ENCODE measurements at places on chromosomes 7 and 10.

- DNase-seq: no peak
Observed at GRCh38 chr10:24172909-24173308, 36.0 kb upstream of the KIAA1217 start.

GRCh38 chr7:105935250-105935649 lies 27.8 kb upstream of the CDHR3 start:
- no peak for DNase-seq

- DNase-seq: peak; percentile 24
Observed at GRCh38 chr10:62742536-62743061, 61.9 kb upstream of the ADO start.

GRCh38 chr10:21593986-21594385 lies 60.0 kb downstream of the MLLT10 start:
- no peak for DNase-seq

DNA sequence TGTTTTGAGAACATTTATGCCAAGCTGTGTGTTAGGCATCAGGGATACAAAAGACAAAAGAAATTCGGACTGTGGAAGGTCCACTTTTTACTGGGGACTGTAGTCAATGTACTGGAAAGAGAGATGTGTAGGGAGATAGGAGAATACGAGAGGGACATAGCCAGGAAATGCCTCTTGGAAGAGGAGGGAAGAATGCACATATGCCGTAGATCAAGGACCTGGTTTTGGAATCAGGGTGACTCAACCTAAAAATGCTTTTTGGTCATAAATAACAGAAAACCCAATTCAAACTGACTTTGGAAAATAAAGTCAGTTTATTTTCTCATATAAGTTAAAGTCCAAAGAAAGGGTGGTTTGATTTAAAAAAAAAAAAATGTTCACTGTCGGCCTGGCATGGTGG lies 140.3 kb upstream of the TCF7L2 start:
- no peak for DNase-seq

- DNase-seq: no peak
Observed at GRCh38 chr10:117761695-117762094, 219.1 kb downstream of the EMX2 start.

- no peak for DNase-seq
Observed at GRCh38 chr10:21427804-21428481, 97.5 kb downstream of the SKIDA1 start.

DNA sequence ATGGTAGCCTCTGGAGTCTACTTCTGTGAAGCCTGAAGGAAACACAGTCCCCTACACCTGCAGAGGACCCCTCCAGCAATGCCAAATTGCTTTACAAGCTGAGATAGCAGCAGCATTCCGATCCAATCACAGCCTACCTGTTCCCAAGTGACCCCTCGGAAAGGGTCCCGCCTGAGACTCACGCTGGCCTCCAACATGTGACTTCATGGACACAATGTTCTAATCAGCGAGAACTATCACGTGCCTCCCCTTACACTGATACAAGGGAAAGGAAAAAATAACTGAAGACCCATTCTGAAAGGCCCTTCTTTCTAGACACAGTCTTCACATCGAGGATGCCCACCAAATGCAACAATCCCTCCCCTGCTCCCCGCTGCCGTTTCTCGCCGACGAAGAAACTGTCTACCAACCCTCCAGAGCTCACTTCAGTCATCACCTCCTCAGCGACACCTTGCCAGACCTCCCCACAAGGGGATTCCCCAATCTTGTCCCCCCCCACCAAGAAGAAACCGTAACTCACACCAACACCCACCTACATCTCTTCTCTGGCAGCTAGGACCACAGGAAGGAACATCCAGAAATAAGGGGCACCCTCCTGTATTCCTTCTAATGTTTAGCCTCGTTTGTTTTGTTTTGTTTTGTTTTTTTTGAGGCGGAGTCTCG lies 1.8 kb downstream of the SNX8 start:
- no peak for DNase-seq

- DNase-seq: peak; percentile 26
Observed at GRCh38 chr10:44689368-44689767, 221.8 kb upstream of the TMEM72 start.

DNA sequence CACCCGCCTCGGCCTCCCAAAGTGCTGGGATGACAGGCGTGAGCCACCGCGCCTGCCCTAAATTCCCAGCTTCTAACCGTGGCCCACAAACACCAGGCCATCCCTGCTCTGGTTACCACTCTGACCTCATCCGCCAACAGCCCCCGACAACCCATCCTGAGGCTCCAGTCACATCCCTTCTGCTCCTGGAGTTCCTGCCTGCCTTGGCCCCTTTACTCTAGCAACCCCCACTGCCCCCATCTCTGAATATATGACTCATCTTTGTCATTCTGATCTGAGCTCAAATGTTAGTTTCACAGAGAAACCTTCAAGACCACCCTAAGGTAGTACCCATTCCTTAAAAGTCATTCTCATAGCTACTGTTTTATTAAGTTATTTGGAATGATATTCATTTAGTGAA lies 26.6 kb downstream of the RHEB start:
- no peak for DNase-seq

- DNase-seq: no peak
Observed at GRCh38 chr10:133295426-133296320, 13.0 kb downstream of the TUBGCP2 start.

DNA sequence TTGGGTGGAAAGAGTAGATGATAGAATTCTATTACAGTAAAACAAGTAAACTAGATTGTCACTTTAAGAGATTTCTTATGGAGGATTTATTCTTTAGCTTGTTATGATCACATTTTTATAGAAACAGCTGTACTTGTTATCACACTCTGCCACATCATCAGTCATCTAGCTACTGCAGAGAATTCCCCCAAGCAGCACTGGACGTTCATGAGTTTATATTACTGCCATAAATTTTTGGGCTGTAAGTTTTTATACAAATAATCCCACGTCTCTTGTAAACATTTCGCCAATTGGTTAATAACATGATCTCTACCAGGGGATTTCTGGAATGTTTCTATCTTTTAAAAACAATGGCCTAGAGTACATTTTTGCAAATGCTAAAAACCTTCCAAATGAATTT lies 238.8 kb downstream of the POLR1F start:
- DNase-seq: peak; percentile 20

DNA sequence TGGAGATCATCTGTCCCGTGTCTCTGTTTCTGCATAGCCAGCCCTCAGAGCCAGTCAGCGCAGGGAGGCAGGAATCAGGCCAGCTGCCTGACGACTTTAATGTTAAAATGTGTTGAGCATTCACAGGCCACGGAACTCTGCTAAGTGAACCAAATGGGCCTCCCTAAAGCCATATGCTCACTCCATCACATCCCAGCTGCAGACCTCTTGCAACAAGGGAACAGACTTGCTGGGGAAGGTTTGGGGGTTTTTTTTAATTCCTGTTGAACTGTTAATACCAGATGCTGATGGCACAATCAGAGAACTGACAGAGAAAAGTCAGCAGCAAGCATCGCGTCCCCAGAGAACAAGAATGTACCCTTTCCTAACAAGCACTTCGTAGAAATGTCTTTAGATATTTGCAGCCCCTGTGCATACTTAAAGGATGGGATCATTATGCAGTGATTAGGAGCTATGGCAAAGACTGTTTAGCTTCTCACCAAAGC lies 900.4 kb upstream of the AUTS2 start:
- DNase-seq: no peak

DNA sequence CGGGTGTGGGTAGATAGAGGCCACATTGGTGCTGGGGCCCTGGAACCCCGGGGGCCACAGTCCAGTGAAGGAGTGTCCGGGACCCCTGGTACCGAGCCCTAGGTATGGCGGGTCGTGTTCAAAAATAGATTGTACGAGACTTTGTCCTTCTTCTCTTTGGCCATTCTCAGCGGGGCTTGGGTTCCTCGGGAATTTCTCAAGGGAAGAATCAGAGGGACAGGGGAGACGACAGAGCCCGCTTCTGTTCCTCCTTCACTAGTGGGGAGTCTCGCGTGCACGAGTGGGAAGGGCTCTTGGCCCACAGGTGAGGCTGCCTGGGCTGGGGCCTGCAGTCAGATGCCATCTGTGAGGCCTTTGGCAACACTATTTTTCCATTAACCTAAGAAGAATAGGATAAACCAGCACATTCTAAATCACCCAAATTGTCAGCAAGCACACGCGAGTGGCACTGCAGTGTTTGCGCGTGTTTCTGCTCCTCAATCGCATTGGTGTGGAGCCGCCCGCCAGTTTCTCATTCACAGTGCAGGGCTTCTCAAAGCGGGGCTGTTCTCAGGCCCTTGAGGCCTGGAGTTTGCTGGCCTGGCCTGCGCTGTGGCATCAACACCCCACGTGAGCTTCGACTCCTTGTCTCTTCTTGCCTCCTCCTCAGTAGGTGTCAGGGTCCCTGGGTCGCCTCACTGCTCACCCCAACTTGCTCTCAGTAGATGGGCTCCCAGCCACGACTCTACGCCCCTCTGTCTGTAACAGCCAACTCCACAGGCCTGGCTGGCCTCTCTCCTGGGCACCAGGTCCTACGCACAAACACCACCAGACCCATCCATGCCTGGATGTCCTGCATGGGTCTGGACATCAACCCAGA lies 187.6 kb upstream of the SHH start:
- no peak for DNase-seq

DNA sequence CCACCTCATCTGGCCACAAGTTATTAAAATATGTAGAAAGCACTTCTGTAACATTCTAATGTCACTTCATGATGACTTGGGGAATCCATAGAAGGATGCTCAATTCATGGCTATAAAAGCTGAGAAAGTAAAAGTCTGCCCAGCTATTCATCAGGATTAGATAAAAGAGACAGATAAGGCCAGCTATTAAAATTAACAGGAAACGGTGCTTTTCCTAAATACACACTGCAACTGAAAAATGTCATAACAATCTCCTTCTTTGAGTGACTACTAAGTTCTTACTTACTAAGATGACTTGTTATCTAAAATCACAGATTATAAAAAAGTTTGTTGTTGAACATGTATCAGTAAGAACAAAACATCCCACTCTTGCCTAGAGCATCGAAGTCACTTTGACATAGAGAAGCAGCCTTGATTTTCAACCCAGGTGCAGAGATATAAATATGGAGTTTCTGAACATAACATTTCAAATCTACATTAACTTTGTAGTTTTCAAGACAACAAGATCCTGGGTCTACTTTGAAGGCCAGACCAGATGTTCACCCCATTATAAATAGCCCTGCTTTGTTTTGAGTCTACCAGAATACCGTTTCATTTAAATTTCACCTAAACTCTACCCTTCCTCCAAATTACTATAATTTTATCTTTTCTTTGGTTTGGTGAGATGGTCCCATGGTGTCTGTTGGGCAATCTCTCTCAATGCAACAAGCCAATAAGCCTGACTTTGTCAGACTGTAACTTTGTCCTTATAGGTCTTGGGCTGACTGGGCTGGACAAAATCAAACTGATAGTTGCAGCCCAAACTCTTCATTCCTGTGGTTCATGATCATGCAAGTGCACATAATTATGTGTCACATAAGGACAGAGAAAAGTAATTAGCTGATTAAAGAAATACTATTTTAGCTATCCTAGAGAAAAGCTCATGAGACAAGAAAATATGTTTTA lies 24.0 kb downstream of the HYCC1 start:
- no peak for DNase-seq

- DNase-seq: no peak
Observed at GRCh38 chr10:56551037-56551436, 190.0 kb upstream of the ZWINT start.

- no peak for DNase-seq
Observed at GRCh38 chr10:62503872-62504271, 129.7 kb downstream of the ZNF365 start.

DNA sequence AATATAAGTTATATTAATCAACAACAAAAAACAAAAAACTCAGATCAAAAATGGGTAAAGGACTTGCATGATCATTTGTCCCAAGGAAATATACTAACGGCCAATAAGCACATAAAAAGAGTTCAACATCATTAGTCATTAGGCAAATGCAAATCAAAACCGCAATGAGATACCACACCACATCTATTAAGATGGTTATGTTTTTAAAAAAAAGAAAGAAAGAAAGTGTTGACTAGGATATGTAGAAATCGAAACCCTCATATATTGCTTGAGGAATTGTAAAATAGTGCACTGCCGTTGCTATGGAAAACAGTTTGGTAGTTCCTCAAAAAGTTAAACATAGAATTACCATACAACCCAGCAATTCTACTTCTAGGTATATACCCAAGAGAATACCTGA lies 39.4 kb upstream of the CTNNA3 start:
- no peak for DNase-seq

- peak; percentile 70 for DNase-seq
Observed at GRCh38 chr7:55024776-55025175, 6.0 kb downstream of the EGFR start.

DNA sequence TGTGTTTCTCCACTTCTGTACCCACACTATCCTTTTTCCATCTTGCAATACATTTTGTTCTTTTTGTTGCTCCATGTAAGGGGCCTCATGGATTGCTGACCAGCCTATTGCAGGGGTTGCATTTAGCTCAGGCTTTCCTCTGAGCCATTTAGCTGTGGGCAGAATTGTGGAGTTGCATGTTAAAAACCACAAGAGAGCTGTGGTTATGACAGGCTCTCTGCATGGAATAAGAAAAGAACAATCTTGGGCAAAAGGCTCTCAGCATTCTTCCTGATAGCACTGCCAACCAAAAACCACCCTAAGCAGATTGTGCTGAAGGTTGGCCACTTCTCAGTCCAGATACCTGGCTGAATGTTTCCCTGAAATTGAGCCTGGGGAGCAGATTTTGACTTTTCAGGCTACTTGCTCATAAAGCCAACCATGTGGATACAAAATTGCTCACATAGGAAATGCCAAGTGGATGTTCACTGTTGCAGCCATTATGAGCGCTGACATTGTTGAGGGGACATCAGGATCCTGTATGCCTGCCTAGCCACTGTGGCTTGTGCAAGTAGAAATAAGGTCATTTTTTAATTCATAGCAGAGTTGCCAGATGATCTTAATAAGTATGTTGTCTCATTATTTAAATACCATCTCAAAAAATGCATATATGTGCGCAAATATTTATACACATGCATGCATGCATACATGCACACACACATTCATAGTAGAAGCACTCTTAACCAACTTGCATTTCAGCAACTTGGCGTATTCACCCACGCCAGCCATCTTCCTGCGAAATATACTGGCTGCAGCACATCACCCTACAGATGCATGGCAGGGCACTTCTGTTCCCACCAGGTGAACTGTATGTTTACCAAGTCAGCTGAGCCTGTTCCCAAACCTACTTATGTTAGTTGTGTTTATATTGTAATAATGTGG lies 695.4 kb downstream of the LRMDA start:
- DNase-seq: peak; percentile 35

DNA sequence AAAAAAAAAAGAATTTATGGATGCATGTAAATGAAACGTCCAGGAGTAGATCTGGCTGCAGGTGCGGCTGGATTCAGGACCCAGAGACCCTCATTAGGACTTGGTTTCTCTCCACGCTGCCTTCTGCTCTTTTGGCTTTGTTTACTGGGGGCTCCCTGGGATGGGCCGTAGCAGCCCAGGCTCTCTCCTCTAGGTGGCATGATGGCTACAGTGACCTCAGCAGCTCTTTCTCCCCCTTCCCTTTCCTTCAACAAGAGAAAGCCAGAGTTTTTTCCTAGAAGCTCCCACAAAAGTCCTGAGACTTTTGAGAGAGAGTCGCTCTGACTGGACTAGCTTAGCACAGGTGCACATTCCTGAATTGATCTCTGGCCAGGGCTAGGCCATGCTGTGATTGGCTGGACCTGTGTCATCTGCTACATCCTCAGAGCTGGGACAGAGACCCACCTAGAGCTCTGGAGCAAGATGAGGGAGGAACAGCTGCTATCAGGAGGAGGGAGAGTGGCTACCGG lies 67.8 kb upstream of the PDCD4 start:
- DNase-seq: peak; percentile 66
